Amniotic stem cell (primary cell): ENCODE measurements at places on chromosomes 12 and 14.
A peak's percentile ranks its signal among the peaks of the same experiment; 100 is the strongest.

DNA sequence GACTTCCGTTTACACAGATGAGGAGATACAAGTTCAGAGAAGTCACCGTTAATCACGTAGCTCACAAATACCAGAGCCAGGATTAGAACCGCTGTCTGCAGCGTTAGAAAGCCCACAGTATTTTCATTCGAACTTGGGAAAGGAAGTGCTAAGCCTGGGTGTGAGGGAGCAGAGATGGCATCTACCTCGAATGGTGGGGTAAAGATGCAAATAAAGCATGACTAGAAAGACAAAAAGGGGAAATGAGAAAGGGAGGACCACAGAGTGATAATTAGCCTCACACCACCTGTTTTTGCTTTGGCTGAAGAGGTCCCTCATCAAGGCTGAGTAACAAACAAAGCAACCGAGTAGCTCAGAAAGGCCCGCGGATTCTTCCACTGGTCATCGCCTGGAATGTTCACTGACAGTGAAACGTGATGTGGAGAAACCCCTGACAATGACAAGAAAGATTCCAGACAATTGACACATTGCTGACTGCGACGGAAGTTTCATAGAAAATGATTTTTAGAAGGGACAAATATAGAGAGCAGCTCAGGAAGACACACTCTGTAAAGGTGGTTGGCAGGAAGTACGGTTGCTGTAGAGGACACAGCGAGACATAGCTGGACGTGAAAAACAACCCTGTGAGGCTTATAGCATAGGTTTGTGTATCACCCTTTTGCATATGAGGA is 31.5 kb upstream of the BHLHE41 start:
- no peak for DNase-seq

- DNase-seq = no peak
These were observed 164.3 kb upstream of the NOS1 start for GRCh38 chr12:117525766-117526165.

DNA sequence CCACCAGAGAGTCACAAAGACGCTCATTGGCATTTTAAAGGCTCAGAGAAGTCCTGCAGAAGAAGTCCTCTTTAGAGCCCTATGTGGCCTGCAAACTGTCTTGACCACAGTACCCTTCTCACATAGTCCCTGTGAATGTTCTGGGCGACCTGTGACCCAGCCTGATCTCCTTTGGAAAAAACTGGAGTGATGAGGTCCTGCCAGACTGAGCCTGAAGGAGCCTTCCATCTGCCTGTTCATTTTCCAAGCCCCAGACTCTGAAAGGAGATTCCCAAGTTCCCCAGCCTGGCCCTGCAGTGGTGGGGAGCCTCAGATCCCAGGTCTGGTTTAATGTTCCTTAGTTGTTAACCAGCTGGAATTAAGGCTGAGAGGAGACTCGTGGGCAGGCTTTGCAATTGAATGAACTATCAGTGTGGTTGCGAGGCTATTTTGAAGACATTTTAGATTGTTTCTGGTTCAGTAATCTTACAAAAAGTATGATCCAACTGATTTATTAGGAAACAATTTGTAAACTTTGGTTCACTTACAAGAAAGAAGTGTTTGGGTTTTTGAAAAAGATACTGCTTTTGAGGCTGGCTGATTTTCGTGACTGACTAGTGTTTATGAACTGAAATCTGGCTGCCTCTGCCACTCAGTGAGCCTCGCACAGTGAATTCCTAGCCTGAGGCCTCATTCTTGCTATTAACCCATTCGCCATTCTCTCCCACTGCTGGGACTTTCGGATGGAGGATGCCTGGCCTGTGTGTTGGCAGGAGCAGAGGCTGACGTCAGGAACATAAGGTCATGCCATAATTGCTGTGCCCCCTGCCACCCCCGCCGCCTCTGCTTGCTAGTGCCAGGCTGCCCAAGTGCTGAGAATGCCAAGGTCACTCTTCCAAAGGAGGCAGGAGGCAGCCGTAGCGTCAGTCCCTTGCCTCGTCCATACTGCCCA is 249.0 kb downstream of the CACNA1C start:
- peak; percentile 91 for DNase-seq

DNA sequence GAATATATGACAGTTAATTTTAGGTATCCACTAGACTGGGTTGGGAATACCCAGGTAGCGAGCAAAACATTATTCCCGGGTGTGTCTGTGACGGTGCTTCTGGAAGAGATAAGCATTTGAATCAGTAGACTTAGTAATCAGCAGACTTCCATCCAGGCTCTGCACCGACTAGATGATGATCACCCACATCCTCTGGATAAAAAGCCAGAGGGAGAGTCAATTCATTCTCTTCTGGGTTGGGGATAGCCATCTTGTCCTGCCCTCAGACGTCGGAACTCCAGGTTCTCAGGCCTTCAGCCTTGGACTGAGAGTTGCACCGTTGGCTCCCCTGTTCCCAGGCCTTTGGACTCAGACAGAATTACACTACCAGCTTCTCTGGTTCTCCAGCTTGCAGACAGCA is 168.0 kb downstream of the PHLDA1 start:
- no peak for DNase-seq

GRCh38 chr12:52878507-52879393 is 26.1 kb downstream of the KRT8 start:
- no peak for DNase-seq

- DNase-seq = no peak
These were observed 107.9 kb downstream of the MYRFL start for GRCh38 chr12:69932676-69933552.

- no peak for DNase-seq
These were observed 48.5 kb downstream of the CDC42BPB start for GRCh38 chr14:103008768-103009357.

- DNase-seq = no peak
These were observed 233.5 kb downstream of the BTG1 start for GRCh38 chr12:91912178-91912577.

DNA sequence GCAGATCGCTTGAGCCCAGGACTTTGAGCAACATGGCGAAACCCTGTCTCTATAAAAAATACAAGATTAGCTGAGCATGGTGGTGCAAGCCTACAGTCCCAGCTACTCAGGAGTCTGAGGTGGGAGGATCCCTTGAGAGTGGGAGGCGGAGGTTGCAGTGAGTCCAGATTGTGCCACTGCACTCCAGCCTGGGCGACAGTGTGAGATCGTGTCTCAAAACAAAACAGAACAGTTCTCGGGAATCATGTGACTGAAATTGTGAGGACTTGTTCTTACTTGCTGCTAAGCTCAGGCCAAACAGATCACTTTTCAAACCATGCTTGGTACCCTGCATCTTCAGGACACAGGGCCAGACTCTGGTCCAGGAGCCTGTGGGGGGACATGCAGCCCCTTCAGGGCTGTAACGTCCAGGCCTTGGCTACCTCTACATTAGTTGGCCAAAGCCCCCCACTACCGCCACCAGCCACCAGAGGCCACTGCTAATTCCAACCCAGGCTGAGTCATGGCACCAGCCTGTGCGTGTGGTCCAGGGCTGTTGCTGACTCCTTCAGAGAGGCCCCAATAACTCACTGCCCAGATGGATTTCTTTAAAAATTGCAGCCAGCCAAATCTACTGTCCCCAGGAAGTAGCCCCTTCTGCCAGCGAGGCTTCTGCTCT is 33.4 kb upstream of the SYNDIG1L start:
- peak; percentile 20 for DNase-seq
